AG09319 (cell line): ENCODE measurements at places on chromosomes 12 and 14.

- DNase-seq: no peak
These were observed 178.3 kb upstream of the RGS6 start for GRCh38 chr14:71753976-71754375.

DNA sequence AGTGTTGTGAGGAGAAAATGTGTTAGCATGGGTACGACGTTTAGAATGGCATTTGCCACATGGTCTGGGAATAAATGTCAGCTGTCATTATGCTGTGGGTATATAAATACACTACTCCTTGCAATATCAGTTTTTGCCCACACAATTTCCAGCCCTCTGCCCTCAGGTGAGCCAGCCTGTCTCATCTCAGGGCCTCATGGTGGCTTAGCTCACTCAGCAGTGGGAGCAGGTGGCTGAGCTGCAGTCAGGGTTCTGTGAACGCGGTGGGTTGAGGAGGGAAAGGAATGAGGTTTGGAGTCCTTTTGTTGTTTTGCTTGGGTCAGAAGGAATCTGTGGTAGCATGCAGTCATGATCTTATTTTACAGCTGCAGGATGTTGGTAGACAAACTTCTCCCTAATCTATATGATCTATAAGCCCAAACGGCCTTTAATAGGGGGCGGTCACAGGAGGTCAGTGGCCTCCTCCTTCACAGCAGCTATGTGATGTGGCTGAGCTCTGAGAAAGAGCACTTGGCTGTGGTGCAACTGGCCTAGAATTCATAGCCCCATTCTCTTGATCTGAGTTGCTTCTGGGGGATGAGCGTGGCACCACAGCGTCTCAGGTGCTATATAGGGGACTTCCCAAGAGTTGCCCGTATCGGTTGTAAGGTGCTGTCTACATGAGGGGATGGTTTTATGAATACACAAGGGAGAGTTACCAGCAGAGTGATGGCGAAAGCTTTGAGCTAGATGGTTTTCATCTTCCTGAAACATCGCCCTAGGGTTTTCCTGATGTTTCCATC is 27.8 kb upstream of the KCNA5 start:
- no peak for DNase-seq

DNA sequence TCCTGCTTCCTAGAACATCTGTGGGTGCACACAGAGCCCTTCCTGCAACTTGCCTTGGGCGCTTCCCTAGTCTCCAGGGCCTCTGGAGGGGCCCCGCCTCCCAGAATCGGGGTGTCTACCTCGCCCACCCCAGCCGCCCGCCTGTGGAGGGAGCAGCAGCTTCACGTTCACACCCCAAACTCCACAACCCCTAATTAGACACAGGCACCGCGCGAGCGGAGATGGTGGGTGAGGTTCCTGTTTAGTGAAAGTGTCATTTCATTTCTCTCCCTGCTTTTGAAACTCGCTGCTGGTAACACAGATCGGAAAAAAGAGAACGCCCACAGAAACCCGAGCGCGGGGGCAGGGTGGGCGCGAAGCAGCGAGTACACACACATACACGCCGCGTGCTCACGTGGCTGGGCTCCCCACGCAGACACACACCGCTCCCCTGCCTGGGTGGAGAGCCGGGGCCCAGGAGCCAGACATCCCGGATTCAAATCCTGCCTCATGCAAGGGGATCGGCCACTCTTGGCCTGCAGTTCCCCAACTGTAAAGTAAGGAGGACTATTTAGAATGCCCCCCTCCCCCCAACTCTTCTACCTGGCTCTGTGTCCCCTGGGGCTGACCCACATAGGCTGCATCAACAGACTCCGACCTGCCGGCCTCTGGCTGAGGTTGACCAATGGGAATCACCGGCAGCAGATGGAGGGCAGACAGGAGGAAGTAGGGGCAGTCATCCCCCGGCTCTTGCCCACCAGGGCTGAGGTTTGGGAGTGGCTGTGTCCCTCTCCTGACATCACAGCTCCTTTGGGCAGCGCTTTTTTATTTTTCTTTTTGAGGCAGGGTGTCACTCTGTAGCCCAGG is 79.2 kb upstream of the NCOR2 start:
- no peak for DNase-seq

DNA sequence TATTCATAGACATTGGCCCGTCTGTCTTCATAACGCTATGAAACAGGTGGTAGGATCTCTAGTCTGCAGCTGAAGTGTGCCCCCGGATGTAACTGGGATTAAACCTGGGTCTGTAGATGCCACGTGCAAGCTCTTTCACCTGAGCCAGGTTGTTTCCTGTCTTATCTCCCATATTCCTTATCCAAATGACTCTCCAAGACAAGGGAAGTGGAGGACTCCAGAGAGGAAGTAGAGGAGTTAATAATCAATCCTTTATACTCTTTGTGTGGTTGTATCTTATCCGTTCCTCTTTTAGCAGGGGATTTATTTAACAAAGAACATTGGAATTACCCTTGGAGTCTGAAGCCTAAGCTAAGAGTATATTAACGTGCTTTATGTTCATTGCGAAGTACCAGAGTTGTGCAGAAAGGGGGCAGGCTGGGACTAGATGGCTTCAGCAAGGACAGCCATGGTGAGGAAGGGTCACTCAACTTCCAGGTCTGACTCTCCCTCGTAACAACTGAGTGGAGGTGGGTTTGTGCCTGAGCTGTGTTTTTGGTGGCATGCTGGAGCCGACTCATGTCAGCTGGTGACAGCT is 82.8 kb downstream of the RIN3 start:
- DNase-seq: no peak

DNA sequence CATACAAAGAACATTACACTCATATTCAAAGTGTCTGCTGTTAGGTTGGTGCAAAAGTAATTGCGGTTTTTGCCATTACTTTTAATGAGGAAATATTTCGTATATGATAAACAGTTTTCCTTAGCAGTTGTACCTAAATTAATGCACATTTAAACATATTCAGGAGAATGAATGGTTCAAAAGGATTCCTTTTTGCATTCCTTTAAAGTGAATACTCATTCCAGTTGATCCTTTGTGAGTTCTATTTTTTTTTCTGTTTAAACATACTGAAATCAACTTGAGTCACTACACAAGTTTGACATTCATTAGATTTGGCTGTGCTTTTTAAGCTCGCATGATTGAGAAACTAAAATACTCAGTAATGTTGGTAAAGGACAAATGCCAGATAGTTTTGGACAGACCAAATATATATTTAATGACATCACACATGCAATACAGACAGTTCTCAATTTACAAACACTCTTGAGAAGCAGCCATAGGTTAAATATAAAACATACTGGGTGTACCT is 13.8 kb upstream of the SLC38A2 start:
- DNase-seq: peak; percentile 78

- no peak for DNase-seq
These were observed 228.9 kb upstream of the PRKD1 start for GRCh38 chr14:30156571-30156970.

DNA sequence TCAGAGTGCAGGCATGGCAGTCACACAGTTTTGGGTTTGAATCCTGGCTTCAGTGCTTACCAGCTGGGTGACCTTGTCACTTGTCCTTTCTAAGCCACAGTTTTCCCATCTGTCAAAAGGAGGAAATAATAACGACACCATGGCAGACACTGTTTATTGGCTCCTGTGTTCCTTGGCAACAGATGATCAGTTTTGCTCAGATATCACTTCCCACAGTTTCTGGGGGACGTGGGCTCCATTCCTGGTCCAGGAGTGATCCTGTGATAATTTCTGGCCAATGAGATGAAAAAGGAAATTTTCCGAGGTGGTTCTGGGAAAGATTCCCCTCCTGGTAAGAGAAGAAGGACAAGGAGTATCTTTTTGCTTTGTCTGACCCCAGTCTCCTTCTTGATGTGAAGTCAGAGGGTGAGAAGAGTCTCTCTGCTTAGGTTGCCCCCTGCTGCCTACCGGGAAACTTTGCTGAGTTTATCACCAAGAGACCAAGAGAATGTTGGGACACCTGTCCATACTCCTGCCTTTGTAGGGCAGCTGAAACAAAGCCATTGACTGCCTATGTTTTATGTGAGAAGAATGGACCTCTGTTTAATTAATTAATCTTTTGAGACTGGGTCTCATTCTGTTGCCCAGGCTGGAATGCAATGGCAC is 178.9 kb upstream of the NRXN3 start:
- no peak for DNase-seq

GRCh38 chr12:85779768-85780167 is 56.4 kb downstream of the RASSF9 start:
- no peak for DNase-seq

DNA sequence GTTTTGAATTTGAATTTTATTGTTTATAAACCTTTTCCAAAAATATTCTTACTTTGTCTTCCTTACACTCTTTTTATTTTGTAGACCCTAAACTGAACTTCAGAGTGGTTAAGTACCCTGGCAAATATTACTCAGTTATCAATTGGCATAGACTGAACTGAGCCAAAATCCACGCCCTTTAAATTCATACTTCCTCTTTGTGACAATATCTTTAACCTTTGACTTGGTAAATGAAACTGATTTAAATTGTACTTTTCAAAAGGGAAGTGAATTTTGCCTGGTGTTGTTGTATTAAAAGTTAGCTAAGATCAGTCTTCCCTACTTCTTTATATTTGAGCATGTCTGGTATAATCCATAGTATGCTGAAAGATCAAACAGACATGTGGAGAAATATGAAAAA is 184.3 kb upstream of the USP15 start:
- no peak for DNase-seq

GRCh38 chr14:68584786-68585185 is 208.1 kb downstream of the ZFP36L1 start:
- DNase-seq: no peak

DNA sequence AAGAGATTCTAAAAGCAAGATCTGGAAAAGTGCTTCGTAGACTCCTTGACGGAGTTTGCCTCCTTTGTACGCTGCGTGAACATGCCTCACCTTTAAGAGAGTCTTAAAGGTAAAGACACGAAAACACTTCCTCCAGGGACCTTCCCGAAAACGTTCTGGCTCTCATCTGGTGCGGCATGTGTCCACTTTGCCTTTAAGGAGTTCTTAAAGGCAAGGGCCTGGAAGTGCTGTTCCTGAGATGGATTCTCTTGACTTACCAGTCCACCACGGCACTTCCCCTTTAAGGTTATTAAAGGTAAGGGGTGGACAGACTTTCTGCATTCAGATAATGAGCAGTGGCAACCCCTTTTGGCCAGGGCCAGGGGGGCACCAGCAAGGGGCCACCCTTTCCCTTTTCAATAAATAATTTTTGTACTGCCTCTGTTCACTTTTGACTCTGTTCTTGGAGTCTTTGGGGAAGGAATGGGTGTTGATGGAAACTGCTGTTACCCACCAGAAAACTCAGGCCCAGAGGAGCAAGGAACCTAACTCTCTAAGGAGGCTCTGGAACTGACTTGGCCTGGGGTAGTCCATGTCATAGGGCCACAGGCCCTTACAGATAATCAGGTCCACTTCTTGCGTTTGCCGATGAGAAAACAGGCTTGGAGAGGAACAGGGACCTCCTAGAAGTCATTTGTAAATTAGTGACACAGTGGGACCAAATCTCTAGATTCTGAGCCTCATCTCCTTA is 4.4 kb downstream of the REM2 start:
- no peak for DNase-seq

- no peak for DNase-seq
These were observed 6.8 kb upstream of the TESPA1 start for GRCh38 chr12:54991161-54991990.

- no peak for DNase-seq
These were observed 15.4 kb upstream of the CARMIL3 start for GRCh38 chr14:24036169-24036962.
